ENCODE measurements at places on chromosomes 5 and 9. TPM values are rescaled to one million over a fixed set of nuclear protein-coding genes. Genes with fewer than 3 reads are reported as not detected.

The RANBP3L gene
- under 0.01 TPM for total RNA-seq

The CENPH gene
- total RNA-seq, result 3.5 TPM

The ZNF618 gene
- 6.8 TPM for total RNA-seq

The GLRA1 gene
- total RNA-seq, result not detected

The PCAT7 gene
- not detected for total RNA-seq

The SLC27A6 gene
- not detected for total RNA-seq

The BTNL8 gene
- total RNA-seq, result 0.13 TPM

The GPBP1 gene
- 44.5 TPM for total RNA-seq

The GABRA1 gene
- total RNA-seq, result not detected

The OR1L6 gene
- total RNA-seq, result not detected

The SYK gene
- total RNA-seq, result 0.13 TPM

The CMYA5 gene
- under 0.01 TPM for total RNA-seq

The PCDHAC2 gene
- 0.13 TPM for total RNA-seq

Measured in dermis microvascular lymphatic vessel endothelial cell (primary cell).